ENCODE measurements at places on chromosomes 7 and 10.

GRCh38 chr7:26091933-26092332, 60.1 kb upstream of the NFE2L3 start:
- no peak for DNase-seq

- DNase-seq = no peak
Measured at GRCh38 chr10:16612115-16612980, 90.7 kb upstream of the C1QL3 start.

DNA sequence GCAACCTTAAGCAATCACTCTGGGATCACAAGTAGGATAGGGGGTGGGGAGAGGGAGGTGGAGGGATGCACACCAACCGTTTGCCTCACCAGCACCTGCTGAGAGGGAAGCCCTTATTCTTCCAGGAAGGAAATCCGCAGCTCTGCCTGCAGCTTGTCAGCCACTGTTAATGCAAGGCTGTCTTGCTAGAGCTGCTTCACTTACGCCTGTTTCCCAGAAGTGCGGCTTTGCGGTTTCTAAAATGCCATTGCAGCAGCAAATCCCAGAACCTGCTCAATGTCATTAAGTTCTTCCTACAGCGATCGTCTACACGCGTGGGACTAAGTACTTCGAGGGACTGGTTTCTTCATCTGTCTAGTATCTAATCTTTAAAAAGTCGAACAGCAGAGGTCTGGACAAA, 191.1 kb downstream of the ZMYND11 start:
- no peak for DNase-seq

DNA sequence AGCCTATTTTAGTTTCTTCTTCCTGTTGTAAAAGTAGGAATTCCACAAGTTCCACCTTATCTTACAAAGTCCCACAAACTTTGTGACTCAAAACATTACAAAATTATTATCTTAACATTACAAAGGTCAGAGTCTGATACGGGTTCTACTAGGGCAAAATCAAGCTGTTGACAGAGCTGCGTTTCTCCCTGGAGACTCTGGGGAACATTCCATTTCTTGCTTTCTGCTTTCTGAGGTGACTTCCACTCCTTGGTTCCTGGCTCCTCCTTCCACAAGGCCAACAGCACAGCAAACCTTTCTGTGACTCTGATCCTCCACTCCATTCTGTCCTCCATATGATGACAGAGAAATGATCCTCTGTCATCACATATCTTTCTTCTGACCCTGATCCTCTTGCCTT, 10.6 kb downstream of the OR2F1 start:
- DNase-seq = no peak

- no peak for DNase-seq
Measured at GRCh38 chr10:103241262-103242011, 4.2 kb upstream of the RPEL1 start.

DNA sequence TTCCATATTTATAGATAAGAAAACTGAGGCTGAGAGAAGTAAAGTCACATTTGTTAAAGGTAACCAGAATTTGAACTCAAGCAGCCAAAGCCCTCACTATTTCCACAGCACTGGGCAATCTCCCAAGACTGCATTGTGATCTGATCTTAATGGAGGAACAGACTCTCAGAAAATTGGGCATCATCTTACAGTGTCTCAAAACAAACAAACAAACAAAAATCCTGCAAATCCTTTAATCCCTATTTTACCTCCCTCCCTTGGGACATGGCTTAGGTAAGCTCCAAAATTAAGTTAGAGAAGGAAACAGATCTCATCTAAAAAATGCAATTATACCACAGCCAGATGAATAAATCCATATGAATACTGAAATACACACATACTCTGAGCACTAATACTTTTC, 57.5 kb downstream of the FHIP2A start:
- no peak for DNase-seq

DNA sequence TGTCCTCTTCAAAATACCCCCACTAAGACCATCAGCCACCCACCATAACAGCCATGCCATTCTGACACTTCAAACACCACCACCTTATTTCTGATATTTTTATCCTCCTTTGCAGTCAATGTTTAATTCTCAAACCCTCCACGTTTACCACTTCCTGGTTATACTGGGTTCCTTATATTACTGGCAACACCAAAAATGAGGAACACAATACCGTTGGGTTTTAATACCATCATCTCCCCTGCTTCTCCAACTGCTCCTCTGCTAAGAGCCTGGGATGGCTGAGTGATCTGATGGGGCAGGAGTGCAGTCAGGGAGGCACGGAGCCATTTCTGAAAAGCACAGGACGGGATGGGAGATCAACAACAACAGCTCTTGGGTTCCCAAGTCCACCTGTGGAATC, 140.5 kb downstream of the CHCHD3 start:
- no peak for DNase-seq

DNA sequence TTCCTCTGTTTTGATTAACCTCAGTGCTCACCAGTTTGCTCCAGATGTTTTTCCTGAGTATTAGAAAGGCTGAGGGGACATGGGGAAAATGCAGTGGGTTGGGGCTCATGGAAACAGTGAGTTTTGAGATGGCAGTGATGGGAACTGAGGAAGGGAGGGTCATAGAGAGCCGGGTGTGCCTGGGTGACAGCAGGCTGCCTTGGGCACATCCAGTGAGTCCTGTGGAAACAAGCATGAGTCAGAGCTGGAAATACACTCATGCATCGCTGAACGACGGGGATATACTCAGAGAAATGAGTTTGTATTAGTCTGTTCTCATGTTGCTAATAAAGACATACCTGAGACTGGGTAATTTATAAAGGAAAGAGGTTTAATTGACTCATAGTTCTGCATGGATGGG, 202.2 kb downstream of the TMEM178B start:
- no peak for DNase-seq

- DNase-seq = no peak
Measured at GRCh38 chr10:117666166-117666565, 123.6 kb downstream of the EMX2 start.

- no peak for DNase-seq
Measured at GRCh38 chr7:135463908-135464307, 46.0 kb downstream of the CNOT4 start.

- no peak for DNase-seq
Measured at GRCh38 chr10:44968091-44968490, 8.5 kb downstream of the RASSF4 start.

DNA sequence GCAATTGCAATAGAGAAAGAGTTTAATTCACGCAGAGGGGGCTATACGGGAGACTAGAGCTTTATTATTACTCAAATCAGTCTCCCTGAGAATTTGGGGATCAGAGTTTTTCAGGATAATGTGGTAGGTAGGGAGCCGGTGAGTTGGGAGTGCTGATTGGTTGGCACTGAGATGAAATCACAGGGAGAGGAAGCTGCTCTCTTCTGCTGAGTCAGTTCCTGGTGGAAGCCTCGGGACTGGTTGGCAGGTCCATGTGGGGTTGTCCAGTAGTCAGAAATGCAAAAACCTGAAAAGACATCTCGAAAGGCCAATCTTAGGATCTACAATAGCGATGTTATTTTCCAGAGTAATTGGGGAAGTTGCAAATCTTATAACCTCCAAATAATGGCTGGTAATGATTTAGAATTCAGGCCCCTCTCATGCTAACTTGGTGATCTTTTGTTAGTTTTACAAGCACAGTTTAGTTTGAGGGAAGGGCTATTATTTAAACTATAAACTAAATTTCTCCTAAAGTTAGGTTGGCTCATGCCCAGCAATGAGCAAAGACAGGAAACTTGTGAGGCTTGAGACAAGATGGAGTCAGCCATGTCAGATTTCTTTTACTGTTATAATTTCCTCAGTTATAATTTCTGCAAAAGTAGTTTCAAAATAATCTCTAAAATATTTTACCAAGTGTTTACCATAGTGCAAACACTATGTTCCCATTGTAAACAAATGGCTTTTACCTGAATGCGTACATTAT, 39.4 kb upstream of the SLC25A13 start:
- DNase-seq = no peak

All from NCI-H748 treated with DMSO at 0.1 percent for 48 hours (cell line).